ENCODE measurements at places on chromosomes 4 and X.

DNA sequence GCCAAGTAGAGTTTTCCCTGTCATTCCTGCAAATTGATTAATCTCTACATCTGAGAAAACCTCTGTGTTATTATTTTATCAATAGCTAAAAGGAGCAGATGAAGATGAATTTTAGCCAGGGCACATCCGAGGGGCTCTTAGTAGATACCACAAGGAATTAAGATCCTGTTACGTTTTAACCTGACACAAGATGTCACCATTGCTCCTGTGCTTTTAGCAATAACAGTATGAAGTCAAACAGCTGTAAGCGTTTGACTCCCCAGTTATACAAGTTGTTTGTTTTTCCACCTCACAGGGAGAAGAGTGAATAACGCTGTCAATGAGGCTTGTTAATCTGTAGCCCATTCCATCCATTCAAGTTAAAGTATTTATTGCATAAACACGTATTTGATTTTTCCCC lies 76.0 kb upstream of the AP1S2 start:
- DNase-seq = no peak

DNA sequence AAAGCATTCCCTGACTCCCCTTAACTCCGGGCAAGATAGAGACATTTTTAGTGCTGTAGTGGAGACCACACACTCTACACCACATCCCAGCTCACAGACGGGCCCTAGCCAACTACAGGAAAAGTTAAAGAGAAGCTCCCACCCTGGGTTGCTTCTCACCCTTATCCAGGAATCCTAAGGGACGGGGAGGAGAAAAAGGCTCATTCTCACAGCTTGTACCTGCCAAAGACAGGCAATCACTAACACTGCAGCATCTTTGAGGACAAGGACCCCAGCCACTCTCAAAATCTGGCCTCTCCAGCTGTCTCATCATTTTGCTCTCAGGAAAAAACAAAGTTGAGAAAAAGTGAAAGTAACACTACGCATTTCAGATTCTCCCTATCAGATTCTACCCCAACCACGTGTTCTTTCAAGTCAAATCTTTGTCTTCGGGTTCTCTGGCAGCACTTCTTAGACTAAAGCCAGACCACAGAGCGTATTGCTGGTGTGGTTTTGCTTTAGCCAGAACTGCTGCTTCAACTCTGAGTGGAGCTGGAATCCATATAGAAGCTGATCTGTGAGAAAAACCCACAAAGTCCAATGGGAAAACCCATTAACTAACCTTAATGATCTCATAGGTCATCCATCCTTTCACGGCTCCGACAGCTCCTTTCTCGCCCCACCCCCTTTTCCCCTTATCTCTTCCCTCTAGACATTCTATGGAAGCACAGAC lies 605.9 kb upstream of the DIPK2B start:
- DNase-seq = no peak

GRCh38 chrX:151825925-151826485 lies 86.7 kb upstream of the MAGEA4 start:
- DNase-seq = no peak

DNA sequence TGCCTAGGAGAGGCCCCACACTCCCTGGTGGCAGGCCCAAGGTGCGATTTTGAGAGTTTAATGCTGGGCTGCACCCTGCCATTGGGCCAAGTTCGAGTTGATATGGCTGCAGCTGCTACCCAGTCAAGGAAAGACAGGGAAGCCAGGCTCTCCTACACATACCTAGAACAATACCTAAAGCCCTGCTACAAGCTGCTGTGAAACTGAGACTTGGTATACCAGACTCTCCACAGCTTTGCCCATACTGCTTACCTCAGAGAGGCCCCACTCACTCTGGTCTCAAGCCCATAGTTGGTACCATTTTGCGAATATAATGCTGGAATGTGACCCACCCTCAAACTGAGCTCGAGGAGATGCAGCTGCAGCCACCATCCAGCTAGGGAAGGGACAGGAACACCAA lies 147.7 kb upstream of the MAGEB2 start:
- DNase-seq = no peak

All from nucleus accumbens (tissue), 56 donors.